OCI-LY7 (cell line): ENCODE measurements at places on chromosomes 5 and 9. TPM values are rescaled to one million over a fixed set of nuclear protein-coding genes. Genes with fewer than 3 reads are reported as not detected.

The RNF208 gene
- total RNA-seq: 4.4 and 5.5 TPM in 2 replicates

The GADD45G gene
- total RNA-seq: not detected in 2 replicates

The HK3 gene
- not detected in 2 replicates for total RNA-seq

The FSD1L gene
- 7.9 and 8.5 TPM in 2 replicates for total RNA-seq

The DPYSL3 gene
- total RNA-seq: not detected in 2 replicates

The PRRC1 gene
- 46.5 and 52.5 TPM in 2 replicates for total RNA-seq

The SETD9 gene
- total RNA-seq: 13.3 and 14.5 TPM in 2 replicates

The OTULINL gene
- 1.9 and 2.7 TPM in 2 replicates for total RNA-seq

The MRPL41 gene
- 29.3 and 34.8 TPM in 2 replicates for total RNA-seq

The ADAMTS2 gene
- not detected in 2 replicates for total RNA-seq
